ENCODE measurements at places on chromosomes 13 and 19. TPM values are rescaled to one million over a fixed set of nuclear protein-coding genes. Genes with fewer than 3 reads are reported as not detected.

PLIN5 gene
- not detected for total RNA-seq

KLK13 gene
- total RNA-seq = not detected

VN1R2 gene
- total RNA-seq = not detected

WASF3 gene
- total RNA-seq = 12.2 TPM

ZNF726 gene
- total RNA-seq = 0.83 TPM

RNF225 gene
- 0.66 TPM for total RNA-seq

SELENOV gene
- not detected for total RNA-seq

GPR18 gene
- total RNA-seq = not detected

CLEC17A gene
- under 0.01 TPM for total RNA-seq

KCNC3 gene
- total RNA-seq = not detected

KCTD4 gene
- not detected for total RNA-seq

ERVV-1 gene
- not detected for total RNA-seq

CGB8 gene
- total RNA-seq = not detected

PGLYRP1 gene
- total RNA-seq = not detected

GNA15 gene
- total RNA-seq = under 0.01 TPM
